ENCODE measurements at places on chromosomes 5 and 9. TPM values are rescaled to one million over a fixed set of nuclear protein-coding genes. Genes with fewer than 3 reads are reported as not detected.
A peak's percentile ranks its signal among the peaks of the same experiment; 100 is the strongest.

The FIBCD1 gene
- 0.56 TPM for polyA plus RNA-seq

The TXNDC8 gene
- polyA plus RNA-seq: not detected

The LHX6 gene
- 4.5 TPM for polyA plus RNA-seq

The ZNF366 gene
- 4.2 TPM for polyA plus RNA-seq

The FASTKD3 gene
- 25.6 TPM for polyA plus RNA-seq

The ARHGEF28 gene
- polyA plus RNA-seq: 70.9 TPM

DNA sequence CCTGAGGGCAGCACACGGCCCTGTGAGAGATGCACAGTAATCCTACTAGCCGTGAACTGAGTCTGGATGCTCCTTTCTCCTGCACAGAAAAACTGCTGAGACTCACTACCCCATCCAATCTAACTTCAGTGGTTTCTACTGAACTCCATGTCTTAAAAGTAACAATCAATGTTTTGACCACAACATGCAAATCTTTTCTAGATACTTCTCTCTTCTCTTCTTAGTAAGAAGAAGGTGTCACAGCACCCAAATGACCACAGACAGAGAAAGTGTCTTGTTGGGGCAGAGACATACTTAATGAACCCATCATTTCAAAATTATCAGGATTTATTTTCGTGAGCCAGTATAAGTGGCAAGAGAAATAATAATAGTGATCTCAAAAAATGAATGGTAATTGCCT is 285.8 kb upstream of the MEF2C start:
- DNase-seq: no peak

GRCh38 chr5:77483682-77484081 is 8.4 kb downstream of the WDR41 start:
- DNase-seq: no peak

GRCh38 chr5:128300181-128300580 is 216.6 kb downstream of the SLC12A2 start:
- DNase-seq: no peak

- no peak for DNase-seq
Measured at GRCh38 chr9:109085510-109085909, 34.2 kb downstream of the TMEM245 start.

DNA sequence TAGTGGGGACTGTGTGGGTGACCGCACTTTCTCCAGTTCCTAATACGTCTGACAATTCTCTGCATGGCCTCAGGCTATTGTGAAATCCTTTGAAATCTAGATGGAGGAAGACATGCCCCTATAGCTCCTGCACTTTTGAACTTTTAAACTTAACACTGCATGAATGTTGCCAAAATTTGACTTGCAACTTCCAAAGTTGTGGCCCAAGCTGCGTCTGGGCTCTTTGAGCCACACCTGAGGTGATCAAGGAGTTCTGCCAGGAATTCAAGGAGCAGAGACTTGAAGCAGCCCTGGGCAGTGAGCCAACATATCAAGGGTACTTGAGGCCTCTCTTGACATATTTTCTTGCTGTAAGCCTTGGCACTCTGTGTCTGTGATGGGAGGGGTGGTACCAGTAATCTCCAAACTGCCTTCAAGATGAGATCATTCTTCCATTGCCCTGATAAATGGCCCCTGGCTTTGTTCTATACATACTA is 1336.1 kb upstream of the CDH9 start:
- no peak for DNase-seq

DNA sequence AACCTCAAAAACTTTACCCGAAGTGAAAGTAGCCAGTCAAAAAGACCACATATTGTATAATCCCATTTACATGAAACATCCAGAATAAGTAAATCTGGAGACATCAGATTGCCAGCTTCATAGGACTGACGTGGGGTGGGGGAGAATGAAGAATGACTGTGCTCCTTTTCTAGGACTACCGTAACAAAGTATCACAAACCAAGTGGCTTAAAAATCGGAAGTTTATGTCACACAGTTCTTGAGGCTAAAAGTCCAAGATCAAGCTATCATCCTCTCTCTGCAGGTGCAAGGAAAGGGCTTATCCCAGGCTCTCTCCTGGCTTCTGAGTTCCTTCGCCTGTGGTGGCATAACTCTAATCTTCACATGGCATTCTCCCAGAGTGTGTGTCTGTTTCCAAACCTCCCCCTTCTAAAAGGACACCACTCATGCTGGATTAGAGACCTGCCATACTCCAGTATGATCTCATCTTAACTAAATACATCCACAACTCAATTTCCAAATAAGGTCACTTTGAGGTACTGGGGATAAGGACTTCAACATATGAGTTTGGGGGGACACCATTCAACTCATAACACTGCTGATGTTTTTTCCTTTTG is 25.5 kb downstream of the ADAM19 start:
- DNase-seq: no peak

- no peak for DNase-seq
Measured at GRCh38 chr5:76697670-76698069, 18.3 kb upstream of the F2R start.

DNA sequence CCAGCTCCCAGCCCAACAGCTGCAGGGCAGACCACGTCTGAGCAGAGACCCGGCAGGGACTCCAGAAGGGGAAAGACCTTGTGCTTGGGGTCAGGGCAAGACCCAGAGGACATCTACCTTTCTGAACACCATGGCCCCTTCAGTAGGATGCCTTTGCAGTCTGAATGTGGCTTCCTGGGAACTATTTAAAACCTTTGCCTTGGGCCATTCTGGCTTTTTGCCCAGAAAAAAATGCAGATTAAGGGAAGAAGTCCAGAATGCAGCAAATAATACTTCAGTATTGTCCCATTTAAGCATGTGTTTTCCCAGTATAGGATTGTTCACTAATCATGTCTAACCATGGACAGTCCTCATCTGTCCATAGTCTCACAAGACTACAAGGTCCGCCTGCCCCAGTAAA is 67.5 kb upstream of the ERCC6L2 start:
- DNase-seq: peak; percentile 39

DNA sequence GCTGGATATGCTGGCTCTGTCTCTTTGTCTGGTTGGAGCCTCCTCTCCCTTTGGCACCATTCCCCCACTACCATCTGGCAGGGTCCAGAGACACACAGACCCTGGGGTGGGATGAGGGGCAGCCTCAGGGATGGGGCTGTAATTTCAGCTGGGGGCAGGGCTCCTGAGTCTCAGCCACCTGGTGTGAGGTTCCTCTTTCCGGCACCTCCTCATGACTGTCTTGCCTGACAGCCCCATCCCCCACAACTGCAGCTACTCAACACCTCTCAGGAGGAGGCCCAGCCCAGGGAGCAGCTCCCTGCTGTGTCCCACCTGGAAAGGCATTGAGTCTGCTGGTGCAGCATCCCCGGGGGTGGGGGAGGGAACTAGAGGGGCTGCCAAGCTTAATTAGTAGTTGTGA is 11.7 kb upstream of the RPS14 start:
- no peak for DNase-seq

- DNase-seq: no peak
Measured at GRCh38 chr5:170585273-170585948, 81.6 kb downstream of the KCNIP1 start.

GRCh38 chr5:121793791-121794190 is 57.9 kb upstream of the FTMT start:
- DNase-seq: no peak

- no peak for DNase-seq
Measured at GRCh38 chr5:57508211-57508610, 25.6 kb upstream of the ACTBL2 start.

GRCh38 chr5:156328766-156329165 is 1.8 kb downstream of the SGCD start:
- DNase-seq: no peak

GRCh38 chr5:154049636-154050035 is 10.9 kb downstream of the MFAP3 start:
- no peak for DNase-seq

DNA sequence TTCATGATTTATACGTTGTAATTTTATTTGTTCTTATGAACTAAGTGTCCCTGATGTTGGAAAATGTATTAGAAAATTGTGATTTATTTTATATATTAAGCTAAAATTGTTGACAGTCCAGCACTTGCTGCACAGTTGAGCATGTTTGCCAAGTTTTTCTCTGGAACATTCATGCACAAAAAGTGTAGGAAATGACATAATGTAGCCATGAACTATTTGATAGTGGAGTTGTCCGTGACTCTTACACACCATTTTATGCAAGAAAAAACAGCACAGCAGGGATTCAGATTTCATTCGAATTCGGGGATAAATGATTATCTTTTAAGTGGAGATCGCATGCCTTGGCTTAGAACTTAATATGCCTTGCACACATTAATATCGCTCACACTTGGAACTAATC is 708.6 kb upstream of the WWC1 start:
- no peak for DNase-seq

DNA sequence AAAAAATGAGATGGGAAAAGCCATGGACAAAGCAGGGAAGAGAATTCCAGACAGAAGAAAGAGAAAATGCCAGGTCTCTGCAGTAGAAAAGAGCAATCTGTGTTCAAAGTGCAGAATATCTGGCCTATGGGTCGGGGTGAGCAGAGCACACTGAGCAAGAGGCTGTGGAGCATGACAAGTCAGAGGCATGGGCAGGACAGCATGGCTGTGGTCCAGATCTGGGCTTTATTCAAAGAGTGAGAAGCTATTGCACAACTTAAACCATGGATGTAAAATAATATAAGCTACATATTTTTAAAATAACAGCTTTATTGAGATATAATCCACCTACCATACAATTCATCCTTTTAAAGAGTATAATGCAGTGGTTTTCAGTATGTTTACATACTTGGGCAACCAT is 133.1 kb upstream of the SPDL1 start:
- no peak for DNase-seq

DNA sequence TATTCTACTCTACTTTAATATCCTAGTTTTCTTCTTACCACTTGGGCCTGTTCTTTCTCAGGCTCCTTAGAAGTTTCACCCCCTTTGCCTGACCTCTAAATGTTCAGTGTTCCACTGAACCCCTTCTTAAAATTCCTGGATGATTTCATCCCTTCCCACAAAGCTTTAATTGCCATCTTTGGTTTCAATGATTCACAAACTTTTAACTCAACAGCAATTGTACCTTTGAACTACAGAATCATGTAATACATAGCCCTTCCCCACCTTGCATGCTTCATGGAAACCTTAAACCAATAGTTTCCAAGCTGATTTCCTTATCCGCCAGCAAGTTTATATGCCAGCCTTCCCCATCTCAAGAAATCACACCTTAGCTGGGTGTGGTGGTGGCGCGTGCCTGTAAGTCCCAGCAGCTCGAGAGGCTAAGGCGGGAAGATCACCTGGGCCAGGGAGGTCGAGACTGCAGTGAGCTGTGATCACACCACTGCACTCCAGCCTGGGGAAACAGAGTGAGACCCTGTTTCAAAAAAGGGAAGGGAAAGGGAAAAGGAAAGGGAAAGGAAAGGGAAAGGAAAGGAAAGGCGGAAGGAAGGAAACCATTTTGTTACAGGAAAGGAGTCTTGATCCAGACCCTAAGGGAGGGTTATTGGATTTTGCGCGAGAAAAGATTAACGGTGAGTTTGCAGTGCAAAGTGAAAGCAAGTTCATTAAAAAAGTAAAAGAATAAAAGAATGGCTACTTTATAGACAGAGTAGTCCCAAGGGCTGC is 1023.7 kb upstream of the DMAC1 start:
- no peak for DNase-seq

DNA sequence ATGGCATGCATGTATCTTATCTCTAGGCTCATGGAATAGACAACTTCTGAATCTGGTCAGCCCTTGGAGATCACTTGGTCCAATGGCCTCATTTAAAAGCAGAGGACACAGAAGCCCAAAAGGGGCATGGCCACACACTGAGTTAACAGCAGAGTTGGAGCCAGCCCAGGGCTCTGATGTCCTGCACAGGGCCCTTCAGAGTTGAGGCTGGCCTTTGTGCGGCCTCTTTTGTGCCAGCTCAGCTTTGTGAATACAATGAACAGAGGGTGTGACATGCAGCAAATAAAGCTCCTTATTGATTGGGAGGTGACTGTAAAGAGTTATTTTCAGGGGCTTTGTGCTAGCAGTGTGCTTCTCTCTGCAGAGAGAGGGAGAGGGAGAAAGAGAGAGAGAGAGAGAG is 150.1 kb upstream of the STK32A start:
- no peak for DNase-seq

Data from renal cortex interstitium (tissue), 15 donors.